ENCODE measurements at places on chromosomes 12 and 14.

GRCh38 chr14:52910572-52910971 is 40.3 kb downstream of the FERMT2 start:
- DNase-seq, result no peak

DNA sequence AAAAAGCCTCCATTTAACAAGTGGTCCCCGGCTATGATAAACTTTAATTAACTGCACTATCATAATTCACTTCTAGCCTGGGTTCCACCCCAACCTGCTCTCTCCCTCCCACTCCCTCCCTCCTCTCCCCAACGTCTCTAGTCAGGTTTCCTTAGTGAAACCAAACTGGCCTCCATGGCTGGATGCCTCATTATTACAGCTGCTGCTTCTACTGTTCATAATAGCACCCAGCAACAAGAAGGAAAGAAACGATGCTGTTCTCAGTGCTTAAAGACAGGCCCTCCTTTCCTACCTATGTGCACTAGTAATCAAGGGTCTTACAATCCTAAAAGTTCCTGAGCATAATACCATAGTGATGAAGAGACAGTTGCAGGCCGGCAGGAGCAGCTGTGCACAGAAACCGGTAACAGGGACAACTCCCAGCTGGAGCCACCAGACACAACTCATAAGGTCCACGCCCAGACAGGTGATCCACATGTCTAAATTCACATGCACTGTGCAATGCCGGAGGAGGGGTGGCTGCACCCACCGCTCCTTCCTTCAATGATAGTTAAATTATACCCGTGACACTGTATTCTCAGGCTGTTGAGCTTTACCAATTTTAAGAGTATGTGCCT is 6.2 kb downstream of the IRF2BPL start:
- no peak for DNase-seq

- DNase-seq, result no peak
These were observed 433.2 kb downstream of the PDZRN4 start for GRCh38 chr12:41621291-41621690.

- no peak for DNase-seq
These were observed 41.4 kb downstream of the PRPF40B start for GRCh38 chr12:49664591-49665239.

GRCh38 chr12:88952562-88952942 is 372.3 kb upstream of the KITLG start:
- no peak for DNase-seq

GRCh38 chr12:75882421-75882820 is 149.2 kb downstream of the PHLDA1 start:
- DNase-seq, result no peak

GRCh38 chr12:113990250-113991223 is 24.4 kb upstream of the RBM19 start:
- DNase-seq, result no peak

- DNase-seq, result no peak
These were observed 8.5 kb upstream of the PLEKHH1 start for GRCh38 chr14:67524634-67524963.

DNA sequence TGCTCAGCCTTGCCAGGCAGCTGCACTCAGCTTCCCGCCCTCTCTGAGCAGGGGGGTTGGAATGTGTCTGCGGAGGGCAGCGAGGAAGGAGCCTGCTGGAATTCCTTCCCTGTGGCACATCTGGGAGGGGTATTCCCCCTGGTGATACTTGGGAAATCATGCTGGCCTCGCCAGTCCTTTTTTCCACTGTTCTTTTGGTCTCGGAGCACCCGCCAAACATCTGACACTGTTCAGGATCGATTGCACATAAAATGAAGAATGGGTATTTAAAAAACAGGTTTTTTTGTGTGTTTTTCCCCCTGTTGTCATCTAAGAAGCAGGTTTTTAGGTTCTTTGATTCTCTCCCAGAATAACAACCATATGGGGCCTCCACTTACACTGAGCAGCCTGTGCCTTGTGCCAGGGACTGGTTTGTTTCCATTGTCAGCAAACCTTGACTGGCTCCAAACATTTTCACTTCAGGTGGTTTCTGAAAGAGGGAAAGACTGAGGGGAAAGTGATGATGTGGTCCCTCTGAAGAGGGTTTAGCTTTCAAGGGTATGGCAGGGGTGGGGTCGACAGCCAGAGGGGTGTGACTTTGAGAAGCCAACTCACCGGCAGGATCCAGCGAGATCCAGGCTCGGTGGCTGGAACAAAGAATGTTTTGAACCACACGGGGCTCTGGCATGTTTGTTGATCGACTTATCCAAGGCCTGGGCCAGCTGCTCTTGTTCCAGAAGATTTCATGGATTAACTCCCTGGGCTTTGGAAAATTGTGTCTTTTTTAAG is 215.1 kb downstream of the CACNA1C start:
- no peak for DNase-seq

- no peak for DNase-seq
These were observed 24.6 kb downstream of the TMEM19 start for GRCh38 chr12:71710276-71711125.

DNA sequence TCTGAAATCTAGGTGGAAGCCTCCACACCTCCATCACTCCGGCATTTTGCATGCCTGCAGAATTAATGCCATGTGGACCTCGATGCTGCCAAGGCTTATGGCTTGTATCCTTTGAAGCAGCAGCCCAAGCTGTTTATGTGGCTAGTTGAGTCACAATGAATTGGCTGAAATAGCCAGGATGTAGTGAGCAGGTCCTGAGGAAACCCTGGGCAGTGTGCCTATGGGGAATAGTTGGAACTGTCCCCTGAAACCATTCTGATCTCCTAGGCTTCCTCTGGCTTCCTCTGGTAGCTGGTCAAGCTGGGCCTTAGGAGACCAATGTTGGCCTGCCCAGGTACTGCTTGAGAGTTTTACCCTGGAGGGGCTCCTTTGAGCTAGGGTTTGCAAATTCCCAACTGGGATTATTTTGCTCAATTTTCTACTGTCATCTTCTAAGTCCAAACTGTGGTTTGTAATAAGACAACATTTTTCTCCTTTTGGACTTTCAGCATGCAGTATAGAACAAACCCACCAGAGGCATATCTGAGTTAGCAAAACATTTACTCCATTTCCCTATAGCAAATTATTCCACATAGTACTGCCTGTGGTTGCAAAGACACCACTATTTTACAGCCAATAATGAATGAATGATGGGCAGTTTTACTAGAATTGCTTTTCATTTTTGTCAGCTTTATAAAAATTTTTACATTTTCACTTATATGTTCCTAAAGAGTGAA is 85.1 kb upstream of the AMIGO2 start:
- no peak for DNase-seq

DNA sequence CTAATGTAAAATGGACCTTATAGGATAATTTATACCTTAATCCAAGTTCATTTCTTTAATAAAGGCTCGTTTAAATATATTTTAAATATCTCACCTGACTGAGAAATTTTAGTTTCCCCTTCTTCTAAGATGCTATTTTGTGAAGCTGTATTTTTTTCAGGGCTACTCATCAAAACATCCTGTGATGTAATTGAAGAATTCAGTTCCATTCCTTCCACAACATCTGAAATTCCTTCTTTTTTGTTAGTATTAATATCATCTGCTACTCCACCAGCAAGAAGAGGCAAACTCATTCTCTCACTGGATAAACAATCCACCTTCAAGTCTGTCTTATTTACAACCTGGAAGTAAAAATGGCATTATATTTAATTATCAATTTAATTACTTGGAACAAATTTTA is 22.5 kb downstream of the LGALS3 start:
- DNase-seq, result no peak

DNA sequence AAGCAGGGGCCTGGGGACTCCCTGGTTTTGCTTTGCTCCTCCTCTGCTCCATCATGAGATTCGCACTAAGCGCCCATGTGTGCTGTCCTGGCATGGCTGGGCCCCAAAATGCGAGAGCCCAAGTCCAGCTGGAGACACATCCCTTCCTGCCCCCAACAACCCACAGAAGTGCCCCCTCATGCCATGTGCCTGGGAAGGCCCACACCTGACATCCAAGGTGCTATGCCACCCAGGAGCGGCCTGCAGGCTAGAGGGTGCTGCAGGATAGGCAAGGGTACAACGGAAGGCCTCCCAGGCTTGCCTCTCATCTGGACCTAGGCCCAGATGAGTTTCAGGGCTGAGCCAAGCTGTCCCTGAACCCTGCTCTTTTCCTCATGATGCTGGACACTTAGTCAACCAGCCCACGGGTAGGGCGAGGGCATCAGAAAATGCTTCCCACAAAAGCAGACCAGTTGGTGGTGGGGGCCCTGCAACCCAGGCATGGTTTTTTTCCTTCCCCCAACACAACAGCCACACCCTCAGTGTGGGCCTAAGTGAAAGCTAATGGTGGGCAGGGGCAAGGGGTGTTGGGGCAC is 13.2 kb upstream of the KRT80 start:
- DNase-seq, result no peak

GRCh38 chr12:72295101-72295500 is 22.9 kb downstream of the TRHDE start:
- no peak for DNase-seq

DNA sequence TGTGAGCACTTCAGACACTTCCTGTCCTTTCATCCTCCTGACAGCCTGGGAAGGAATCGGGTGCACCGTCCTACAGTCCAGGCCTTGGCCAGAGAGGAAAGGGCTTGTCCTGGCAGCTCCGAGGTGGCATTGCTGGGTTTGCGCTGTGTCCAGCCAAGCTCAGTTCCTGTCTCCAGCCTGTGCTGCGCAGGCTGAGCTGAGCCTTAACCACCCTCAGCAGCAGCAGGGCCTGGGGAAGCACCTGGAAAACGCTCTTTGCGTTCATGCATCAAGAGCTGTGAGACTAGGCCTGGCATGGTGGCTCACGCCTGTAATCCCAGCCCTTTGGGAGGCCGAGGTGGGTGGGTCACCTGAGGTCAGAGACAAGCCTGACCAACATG is 33.7 kb upstream of the EML1 start:
- no peak for DNase-seq

- DNase-seq, result no peak
These were observed 31.4 kb downstream of the DCP1B start for GRCh38 chr12:1972856-1973317.

DNA sequence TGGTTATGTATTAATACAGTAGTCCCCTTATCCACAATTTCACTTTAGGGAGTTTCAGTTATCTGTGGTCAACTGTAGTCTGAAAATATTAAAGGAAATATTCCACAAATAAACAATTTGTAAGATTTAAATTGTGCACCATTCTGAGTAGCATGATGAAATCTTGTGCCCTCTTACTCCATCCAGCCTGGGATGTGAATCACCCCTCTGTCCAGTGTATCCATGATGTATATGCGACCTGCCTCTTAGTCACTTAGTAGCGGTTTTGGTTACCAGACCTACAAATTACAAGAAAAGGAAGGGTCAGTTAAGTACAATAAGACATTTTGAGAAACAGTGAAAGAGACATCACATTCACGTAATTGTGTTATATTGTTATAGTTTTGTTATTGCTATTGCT is 39.9 kb upstream of the MDGA2 start:
- no peak for DNase-seq

- DNase-seq, result no peak
These were observed 1.8 kb upstream of the DYRK2 start for GRCh38 chr12:67646775-67647174.

DNA sequence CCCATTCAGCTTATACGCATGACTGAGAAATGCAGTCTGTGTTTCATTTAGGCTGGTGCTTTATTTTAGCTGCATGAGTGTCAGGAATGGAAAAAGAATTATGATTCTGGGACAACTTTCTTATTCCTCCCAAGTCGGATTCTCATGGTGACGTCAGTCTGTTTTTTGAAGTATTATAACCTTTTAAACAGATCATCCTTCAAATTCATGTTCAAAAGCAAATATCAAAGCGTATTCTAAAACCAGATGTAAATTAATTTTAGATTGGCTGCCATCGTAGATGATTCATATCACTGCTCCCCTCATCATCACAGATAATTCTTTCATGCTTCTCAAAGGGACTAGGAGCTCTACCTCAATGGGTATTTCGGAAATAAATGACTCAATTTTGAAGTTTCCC is 15.0 kb downstream of the FNTB start:
- no peak for DNase-seq

DNA sequence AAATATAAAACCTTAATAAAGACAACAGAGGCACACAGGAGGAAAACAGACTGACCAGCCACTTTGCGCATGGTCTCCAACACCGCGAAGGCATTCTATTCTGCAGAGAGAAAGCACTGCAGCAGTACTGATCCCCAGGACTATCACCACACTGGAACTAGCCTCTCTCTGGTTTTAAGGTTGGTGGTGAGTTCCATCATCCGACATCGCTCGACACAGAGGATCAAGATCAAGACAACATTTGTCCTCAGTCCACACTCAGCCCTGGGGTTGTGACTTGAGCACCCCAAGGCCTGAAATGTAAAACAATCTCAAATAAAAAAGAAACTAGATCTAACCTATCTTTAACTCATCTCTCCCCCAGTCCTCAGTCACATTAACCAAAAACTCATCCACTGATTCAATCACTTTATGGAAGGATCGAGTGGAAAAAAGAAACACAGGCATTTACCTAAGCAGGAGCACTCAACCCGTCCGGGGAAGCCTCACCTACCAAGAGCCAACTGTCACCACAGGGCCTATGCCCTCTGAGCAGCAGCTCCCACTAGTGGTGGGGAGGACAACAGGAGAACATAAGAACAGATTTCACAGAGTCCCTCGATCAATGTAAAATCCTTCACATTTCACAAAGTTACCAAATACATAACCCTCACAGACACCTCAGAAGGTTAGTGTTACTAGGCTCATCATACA is 17.7 kb downstream of the STXBP6 start:
- DNase-seq, result peak; percentile 5

GRCh38 chr14:69481815-69482568 is 2.5 kb upstream of the PLEKHD1 start:
- no peak for DNase-seq

- no peak for DNase-seq
These were observed 82.1 kb downstream of the B4GALNT3 start for GRCh38 chr12:541676-542324.

DNA sequence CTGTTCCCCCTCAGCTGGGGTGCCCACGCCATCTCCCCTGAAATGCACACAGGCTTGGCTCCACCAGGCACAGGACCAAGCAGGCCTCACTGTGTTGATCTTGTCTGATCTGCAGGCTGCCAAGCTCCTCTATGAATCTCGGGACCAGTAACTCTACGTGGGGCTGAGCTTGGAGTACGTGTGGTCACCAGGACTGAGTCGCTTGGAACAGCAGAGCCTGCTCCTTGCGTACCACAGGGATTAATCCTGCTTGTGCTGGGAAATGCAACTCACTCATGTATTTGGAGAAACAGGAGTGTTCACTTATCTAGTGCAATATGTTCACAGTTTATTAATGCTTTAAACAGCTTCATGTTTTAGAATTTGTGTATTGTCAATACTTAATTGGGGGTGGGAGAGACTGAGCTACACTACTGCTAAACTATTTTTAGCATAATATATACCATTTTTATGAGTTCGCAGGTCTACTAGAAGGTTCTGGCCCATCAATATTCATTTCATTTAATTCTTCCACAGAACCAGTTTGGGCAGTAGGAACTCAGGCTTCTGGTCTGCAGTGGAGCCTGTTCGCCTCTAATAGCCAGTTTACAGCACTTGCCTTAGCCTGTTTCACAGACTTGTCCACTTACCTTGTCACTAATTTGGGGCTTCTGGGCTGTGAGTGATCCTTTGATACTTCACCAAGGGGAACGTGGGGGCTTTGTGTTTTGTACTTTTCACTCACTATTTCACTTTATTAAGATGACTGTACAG is 17.4 kb downstream of the ZFYVE21 start:
- no peak for DNase-seq

GRCh38 chr14:38297681-38298080 is 41.8 kb upstream of the CLEC14A start:
- DNase-seq, result no peak
